ENCODE measurements at places on chromosomes 13 and 19.

GRCh38 chr13:40187324-40187795 is 479.1 kb downstream of the FOXO1 start:
- no peak for DNase-seq

DNA sequence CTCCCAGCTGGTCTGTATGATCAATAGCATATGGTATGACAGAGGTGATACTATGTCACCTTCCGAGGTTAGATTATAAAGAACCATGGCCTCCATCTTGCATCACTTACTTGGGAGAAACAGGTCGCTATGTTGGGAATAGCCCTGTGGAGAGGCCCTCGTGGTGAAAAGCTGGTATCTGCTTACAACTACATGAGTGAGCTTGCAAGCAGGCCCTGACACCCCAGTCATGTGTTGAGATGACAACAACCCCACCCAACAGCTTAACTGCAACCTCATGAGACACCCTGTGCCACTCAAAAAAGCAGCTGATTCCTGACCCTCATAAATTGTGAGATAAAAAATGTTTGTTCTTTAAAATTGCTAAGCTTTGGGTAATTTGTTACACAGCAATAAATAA is 18.8 kb downstream of the MTRF1 start:
- DNase-seq: no peak

GRCh38 chr13:50999641-51000040 is 90.0 kb downstream of the RNASEH2B start:
- DNase-seq: no peak

DNA sequence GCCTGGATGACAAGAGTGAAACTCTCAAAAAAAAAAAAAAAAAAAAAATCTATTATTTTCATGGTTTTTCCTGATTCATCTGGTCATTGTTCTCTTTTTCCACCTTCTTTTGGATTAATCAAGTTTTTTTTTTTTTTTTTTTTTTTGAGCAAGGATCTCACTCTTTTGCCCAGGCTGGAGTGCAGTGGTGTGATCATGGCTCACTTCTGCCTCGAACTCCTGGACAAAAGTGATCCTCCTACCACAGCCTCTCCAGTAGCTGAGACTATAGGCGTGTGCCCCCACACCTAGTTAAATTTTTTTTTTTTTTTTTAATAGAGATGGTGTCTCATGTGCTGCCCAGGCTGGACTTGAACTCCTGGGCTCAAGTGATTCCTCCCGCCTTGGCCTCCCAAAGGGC is 27.7 kb downstream of the BLOC1S3 start:
- DNase-seq: no peak

DNA sequence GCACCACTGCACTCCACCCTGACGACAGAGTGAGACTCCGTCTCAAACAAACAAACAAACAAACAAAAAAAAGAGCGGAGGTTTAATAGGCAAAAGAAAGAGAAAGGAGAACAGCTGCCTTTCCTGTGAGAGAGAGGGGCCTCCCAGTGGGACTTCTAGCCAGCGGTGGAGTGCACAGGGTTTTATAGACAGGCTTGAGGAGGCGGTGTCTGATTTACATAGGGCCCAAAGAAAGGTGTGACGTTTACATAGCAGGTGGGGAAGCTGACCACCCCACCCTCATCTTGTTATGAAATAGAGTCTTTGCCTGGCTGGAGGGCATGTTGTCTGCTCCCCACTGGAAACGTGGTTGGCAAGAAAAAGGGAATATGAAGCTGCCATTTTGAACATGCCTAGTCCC is 106.0 kb upstream of the CSNK1A1L start:
- DNase-seq: no peak

GRCh38 chr13:112729408-112729807 is 39.6 kb downstream of the ATP11A start:
- DNase-seq: no peak

GRCh38 chr19:31483226-31483857 is 134.1 kb upstream of the TSHZ3 start:
- DNase-seq: no peak

GRCh38 chr19:1883784-1884183 is 1.5 kb downstream of the ABHD17A start:
- no peak for DNase-seq

- no peak for DNase-seq
Observed at GRCh38 chr13:24668955-24669582, 11.1 kb upstream of the ATP12A start.

DNA sequence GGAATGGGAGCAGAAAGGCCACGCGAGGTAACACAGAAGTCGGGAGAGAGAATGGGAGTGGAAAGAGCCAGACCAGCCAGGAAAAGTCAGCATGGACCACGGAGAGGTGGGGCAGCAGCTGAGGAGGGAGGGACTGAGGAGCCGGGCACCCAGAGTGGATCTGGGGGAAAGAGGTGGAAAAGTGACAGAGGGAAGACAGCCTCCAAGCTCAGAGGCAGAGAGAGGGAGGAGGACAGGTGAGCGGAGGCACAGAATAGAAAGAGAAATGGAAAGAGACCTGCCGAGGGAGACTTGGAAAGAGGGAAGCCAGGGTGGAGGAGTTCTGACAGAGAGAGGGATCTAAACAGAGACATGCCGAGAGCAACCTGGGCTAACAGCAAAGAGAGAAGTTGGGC is 1.6 kb downstream of the GRIK5 start:
- DNase-seq: no peak
